ENCODE measurements at places on chromosomes 5 and 9. TPM values are rescaled to one million over a fixed set of nuclear protein-coding genes. Genes with fewer than 3 reads are reported as not detected.

The MARVELD2 gene
- total RNA-seq, result 2.6 TPM

The PLCXD3 gene
- total RNA-seq, result 0.33 TPM

The DOCK8 gene
- 0.72 TPM for total RNA-seq

The CTNND2 gene
- not detected for total RNA-seq

The SLC36A2 gene
- not detected for total RNA-seq

The IL13 gene
- total RNA-seq, result not detected

The AK6 gene
- total RNA-seq, result 47.9 TPM

Measured in A549 treated with RU486 at 1 μM for 4 hours (cell line).